ENCODE measurements at places on chromosomes 3 and 15.

DNA sequence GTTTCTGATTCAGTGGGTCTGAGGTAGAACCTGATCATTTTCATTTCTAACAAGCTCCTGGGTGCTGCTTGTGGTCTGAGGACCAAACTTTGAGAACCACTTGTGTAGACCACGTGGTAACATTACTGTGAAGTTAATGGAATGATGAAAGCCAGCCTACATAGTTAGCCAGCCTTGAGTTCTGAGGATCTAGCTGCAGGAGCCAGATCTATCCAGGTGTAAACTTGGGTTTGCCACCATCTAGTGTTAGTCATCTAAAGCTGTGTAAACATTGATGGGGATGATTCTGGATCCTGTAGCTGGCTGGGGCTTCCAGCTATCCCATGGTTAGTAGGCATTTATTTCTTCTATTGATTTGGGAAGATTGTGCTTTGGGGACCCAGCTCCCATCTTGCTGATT, 170.0 kb downstream of the TMEM108 start:
- no peaks in the 10 kb centered on the region for H3K27me3 ChIP-seq
- H3K4me1 ChIP-seq, result no peaks in the 10 kb centered on the region
- no peak overlapping the region for H3K4me3 ChIP-seq
- no peak overlapping the region for H3K27ac ChIP-seq
- no peak for DNase-seq

DNA sequence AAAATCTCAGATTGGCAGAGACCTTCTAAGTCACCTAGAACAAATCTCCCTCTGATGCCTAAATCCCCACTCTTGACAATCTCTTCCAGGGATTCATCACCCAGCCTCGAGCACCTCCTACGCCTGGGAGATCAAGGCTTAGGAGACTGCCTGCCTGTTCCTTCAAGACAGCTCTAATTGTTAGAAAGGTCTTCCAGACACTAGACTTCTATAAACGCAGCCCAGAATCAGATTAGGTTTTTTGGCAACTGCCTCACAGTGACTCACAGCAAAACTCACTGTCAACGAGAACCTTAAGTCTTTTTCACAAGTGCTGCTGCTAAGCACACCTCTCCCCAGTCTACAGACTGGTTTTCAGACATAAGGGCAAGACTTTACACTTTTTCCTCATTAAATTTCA, 23.1 kb downstream of the SRGAP3 start:
- no peaks in the 10 kb centered on the region for H3K36me3 ChIP-seq
- H3K4me1 ChIP-seq, result no peaks in the 10 kb centered on the region
- DNase-seq, result no peak
- no peaks in the 10 kb centered on the region for H3K27me3 ChIP-seq
- no peak overlapping the region for H3K27ac ChIP-seq

DNA sequence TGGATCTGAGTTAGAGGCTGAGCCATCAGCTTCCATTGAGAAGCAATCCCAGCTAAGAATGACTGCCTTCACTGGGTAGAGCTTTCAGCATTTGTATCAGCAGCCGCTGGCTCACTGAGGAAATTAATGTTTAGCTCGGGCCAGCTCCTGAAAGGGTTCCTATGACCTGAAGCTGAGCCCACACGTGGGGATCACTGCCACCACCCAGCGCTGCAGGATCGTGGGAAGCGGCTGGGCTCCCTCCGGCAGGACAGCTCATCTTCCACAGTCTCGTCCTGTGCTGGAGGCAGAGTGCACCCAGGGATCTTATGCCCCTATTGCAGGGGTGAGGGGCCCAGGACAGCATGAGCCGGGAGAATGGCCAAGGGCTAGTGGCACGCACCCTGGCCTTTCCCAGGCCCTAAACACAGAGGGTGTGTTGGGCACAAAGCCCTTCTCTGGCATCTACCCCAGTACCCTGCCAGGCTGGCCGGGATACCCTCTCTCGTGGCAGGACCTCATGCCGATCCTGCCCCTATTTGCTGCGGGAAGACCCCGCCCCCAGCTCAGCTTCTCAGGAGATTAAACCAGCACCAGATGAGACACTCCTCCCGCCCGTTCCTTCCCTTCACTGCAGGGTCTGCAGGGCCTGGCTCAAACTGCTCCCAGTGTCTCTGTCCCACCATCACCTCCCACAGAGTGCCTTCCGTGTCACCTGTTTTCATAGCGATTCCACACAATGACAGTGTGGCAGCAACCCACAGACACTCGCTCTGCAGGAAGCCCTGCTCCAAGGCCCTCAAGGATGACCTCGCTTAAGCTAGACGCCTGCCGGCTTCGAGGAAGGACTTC, 28.5 kb downstream of the KLHL25 start:
- no peak for DNase-seq
- no peaks in the 10 kb centered on the region for H3K36me3 ChIP-seq
- H3K4me3 ChIP-seq, result no peak overlapping the region
- H3K27ac ChIP-seq, result no peak overlapping the region

- H3K36me3 ChIP-seq, result no peaks in the 10 kb centered on the region
- no peaks in the 10 kb centered on the region for H3K27me3 ChIP-seq
- H3K4me1 ChIP-seq, result no peaks in the 10 kb centered on the region
- no peak overlapping the region for H3K27ac ChIP-seq
- no peak for DNase-seq
- no peak overlapping the region for H3K4me3 ChIP-seq
Observed at GRCh38 chr3:77800893-77801292, 761.0 kb downstream of the ROBO2 start.

- H3K4me3 ChIP-seq, result no peak overlapping the region
- H3K4me1 ChIP-seq, result no peaks in the 10 kb centered on the region
Observed at GRCh38 chr3:122481390-122481789, 33.3 kb downstream of the KPNA1 start.

- no peaks in the 10 kb centered on the region for H3K4me1 ChIP-seq
- no peak overlapping the region for H3K4me3 ChIP-seq
Observed at GRCh38 chr15:81072551-81072950, 61.5 kb upstream of the CFAP161 start.

- no peaks in the 10 kb centered on the region for H3K27me3 ChIP-seq
- H3K4me3 ChIP-seq, result no peak overlapping the region
- H3K27ac ChIP-seq, result no peak overlapping the region
- H3K4me1 ChIP-seq, result peaks cover 17% of the 10 kb centered on the region
Observed at GRCh38 chr3:123089611-123090331, 22.9 kb downstream of the PDIA5 start.

GRCh38 chr3:45716790-45717336, 27.7 kb downstream of the SACM1L start:
- H3K36me3 ChIP-seq, result no peaks in the 10 kb centered on the region
- no peak for DNase-seq
- H3K27me3 ChIP-seq, result no peaks in the 10 kb centered on the region
- H3K27ac ChIP-seq, result peak overlapping the region; percentile 42
- H3K4me1 ChIP-seq, result no peaks in the 10 kb centered on the region

DNA sequence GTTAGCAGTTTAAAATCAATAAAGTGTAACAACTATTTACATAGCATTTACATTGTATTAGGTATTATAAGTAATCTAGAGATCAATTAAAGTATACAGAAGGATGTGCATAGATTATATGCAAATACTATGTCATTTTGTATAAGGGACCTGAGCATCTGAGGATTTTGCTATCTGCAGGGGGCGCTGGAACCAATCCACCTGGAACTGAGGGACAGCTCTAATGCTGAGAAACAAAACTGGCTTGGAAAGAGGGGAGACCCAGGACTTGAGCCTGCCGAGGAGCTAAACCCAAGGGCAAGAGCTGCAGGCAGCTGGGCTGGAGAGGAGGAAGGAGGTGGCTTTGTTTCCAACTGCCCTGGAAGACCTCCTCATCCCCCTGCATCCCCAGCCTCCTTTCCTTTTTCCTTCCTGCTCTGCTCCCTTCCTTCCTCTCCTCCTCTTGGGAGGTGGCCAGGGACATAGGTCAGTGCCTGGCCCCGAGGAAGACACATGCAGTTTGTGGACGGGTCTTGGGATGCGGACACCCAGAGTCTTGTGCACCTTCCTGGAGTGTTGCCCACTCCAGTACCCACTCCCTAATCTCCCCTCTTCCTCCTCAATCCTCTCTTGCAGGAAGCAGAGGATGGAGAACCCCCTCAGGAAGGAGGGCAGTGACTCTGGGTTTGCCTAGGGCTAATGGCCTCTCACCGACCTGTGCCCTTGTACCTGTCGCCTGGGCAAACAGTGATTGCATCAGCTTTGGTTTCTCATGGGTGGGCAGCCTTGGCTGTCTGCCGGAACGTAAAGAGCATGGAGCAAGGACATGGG, 825 bp upstream of the RTP3 start:
- no peaks in the 10 kb centered on the region for H3K27me3 ChIP-seq
- no peak overlapping the region for H3K27ac ChIP-seq

DNA sequence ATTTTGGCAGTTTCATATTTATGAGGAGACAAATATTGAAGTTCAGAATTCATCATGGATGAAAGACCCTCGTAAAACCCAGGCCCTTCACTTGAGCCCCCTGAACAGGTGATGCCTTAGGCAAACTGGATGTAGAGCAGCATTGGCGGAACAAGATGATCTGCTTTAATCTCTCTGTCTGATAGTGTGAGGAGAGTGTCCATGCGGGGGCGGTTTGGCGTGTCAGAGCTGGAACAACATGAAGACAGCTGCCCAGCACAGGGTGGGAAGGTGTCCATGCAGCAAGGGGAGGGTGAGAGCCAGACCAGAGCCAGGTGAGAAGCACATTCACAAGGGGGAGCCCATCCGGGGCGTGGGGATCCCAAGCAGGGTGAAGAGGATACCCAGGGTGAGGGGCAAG, 31.8 kb upstream of the ANP32A start:
- H3K4me1 ChIP-seq, result no peaks in the 10 kb centered on the region
- no peak for DNase-seq
- no peaks in the 10 kb centered on the region for H3K36me3 ChIP-seq
- H3K27me3 ChIP-seq, result no peaks in the 10 kb centered on the region
